ENCODE measurements at places on chromosomes 12 and 14.
A peak's percentile ranks its signal among the peaks of the same experiment; 100 is the strongest.

DNA sequence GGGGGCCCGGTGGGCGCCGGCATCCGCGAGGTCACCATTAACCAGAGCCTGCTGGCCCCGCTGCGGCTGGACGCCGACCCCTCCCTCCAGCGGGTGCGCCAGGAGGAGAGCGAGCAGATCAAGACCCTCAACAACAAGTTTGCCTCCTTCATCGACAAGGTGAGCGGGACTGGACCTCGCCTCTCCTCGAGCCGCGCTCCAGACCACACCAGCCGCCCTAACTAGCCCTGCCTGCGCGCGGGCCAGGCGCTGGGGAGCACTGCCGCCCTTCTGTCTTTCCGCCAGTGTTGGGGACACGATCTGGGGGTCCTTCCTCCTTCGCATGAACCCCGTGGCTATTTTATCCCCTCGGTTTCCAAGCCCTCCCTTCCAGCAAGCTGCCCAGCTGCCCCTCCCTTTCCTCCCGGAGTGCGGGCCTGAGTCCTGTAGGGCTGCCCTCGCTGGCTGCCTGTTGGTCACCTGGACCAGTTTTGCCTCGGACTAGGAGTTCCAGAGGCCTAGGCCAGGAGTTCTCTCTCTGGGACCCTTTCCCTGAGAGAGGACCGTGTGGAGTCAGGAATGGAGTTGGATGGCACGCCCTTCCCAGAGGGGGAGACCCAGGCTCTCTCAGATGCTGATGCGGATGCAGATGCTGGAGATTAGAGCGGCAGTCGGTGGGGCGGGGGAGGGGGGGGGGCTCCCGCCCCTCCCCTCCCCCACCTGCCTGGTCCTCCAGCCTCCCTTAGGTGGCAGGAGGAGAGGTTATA is 592 bp downstream of the KRT7 start:
- no peak for DNase-seq

GRCh38 chr12:72622556-72622955 is 350.4 kb downstream of the TRHDE start:
- DNase-seq: no peak

DNA sequence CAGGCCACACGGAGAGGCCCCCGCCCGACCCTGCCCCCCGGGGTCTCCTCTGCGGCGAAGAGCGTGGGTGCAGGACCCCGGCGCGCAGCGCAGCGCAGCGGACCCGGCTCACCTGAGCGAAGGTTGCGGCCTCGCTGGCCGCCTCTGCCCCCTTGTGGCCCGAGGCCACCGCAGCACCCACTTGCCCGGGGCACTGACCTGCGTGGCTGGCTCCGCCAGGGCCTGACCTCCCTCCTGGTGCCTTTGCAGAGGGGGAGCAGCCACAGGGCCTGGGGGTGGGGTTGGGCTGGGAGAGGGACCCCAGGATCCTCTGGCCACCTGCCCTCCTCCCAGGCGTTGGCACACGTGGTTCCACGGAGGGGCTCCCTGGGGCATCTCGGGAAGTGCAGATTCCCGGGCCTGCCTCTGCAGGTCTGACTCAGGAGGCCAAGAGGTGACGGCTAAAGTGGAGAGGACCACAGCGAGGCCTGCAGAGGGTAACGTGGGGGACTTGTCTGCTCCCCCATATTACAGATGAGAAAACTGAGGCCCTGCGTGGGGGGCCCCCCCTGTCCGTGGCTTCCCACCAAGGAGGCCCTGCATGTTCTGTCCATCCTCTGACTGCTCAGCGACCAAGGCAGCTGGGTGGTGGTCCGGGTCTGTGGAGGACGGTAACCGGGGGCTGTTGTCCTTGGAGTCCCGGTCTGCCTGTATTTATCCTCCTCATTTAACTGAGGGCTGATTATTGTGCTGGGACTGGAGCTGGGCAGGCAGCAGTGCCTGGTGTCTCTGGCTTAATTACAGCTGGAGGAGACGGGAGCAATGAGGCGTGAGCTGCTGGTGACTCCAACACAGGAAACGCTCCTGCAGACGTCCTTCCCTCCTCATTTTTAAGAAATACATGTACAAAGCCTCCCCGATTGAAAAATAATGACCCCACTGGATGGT is 67.9 kb upstream of the BEGAIN start:
- DNase-seq: peak; percentile 12

DNA sequence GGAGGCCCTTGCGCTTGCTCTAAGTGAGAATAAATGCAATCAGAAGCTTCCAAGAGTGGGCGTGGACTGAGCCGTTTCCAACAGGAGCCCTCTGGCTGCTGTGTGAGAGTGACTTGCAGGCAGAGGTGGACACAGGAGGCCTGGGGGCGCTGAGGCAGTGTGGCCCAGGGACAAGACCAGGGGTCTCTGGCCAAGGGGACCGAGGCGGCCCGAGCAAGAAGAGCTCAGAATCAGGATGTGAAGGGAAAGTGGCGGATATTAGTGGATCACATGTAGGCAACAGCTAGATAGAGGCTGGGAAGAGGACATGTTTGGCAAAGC is 8.6 kb downstream of the RIMBP2 start:
- DNase-seq: no peak

GRCh38 chr12:51942501-51943000 is 8.9 kb upstream of the ACVR1B start:
- DNase-seq: no peak

- DNase-seq: peak; percentile 93
These were observed 30.9 kb upstream of the SELPLG start for GRCh38 chr12:108664338-108665258.

DNA sequence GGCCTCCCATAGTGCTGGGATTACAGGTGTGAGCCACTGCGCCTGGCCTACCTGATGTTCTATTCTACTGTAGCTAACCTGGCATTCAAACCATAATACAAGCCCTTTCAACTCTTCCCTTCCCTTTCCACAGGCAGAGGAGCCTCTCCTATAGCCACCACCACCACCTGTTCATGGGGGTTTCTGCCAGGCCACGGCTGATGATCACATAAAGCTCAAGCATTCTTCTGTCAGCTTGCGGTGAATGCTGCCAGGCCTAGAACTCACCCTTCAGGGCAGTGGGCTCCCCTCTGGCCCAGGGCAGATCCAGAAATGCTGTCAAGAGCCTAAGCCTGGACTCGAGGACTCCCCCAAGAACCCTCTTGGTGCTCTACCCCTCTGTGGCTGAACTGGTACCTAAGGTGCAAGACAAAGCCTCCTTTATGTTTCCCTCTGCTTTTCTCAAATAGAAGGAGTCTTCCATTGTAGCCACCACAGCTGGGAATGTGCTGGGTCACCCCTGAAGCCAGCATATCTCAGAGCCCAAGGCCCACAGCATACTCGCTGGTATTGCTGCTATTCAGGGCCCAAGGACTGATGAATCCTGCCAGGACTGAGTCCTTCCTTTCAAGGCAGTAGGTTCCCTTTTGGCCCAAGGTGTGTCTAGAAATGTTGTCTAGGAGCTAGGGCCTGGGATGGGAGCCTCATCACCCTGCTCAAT is 3.4 kb upstream of the DLGAP5 start:
- DNase-seq: no peak

- no peak for DNase-seq
These were observed 22.2 kb downstream of the CCDC63 start for GRCh38 chr12:110869026-110869425.

DNA sequence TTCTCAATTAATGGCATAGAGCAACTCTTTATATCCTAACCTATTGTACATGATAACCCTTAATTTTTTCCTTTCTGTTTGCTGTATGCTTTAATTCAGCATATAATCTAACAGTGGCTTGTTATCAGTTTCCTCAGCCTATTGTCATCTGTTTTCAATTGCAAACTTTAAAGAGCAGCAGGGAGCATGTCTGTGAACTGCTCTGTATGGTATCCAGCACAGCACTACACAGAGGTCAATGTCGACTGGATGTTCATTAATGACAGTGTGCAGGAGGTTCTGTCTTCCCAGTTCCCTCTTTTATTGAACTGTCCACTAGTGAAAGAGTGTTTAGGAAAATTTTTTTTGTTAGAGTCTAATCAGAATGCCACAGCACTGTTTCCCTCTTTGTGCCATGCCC is 609.1 kb downstream of the SOX5 start:
- DNase-seq: no peak

GRCh38 chr12:28535216-28535615 is 345.0 kb downstream of the CCDC91 start:
- no peak for DNase-seq

- DNase-seq: peak; percentile 50
These were observed 301.1 kb downstream of the DUSP6 start for GRCh38 chr12:89051065-89051677.

GRCh38 chr12:69686731-69687130 is 12.4 kb downstream of the BEST3 start:
- DNase-seq: no peak

DNA sequence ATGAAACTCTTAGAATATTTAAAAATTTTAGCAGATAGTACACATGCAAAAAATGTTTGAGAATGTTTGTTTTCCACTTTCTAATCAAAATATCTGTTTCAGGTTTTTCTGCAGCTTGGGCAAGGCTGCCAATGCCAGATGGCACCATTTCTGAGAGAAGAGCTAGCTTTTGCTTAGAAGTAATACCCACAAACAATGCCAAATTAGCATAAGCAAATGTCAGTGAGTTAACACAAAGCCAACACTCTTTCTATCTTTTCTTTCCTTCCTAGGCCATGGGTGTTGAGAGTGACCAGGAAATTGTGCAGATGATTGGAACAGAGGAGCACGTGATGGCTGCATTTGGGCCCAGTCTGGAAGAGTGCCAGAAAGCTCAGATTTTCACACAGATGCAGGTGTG is 35.2 kb downstream of the POLR3B start:
- no peak for DNase-seq

DNA sequence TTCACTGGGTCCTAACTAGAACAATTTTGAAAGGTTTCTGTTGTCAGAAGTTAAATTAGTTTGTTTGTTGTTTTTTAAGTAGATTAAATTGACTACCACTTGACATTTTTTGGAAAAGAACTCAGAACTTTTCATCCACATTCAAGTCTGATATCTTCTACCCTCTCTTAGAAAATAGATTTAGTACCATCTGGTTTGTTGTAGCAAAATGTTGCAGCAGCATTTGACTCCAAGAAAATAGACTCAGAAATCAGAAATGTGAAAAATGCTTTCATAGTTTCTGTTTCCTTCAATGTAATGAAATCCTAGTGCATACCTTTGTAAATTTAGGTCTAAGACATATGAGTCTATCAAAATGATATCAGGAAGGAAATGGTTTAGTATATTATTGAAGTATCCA is 256.3 kb upstream of the CLEC14A start:
- DNase-seq: no peak

- DNase-seq: no peak
These were observed 1.1 kb upstream of the MYH7 start for GRCh38 chr14:23436327-23437132.

DNA sequence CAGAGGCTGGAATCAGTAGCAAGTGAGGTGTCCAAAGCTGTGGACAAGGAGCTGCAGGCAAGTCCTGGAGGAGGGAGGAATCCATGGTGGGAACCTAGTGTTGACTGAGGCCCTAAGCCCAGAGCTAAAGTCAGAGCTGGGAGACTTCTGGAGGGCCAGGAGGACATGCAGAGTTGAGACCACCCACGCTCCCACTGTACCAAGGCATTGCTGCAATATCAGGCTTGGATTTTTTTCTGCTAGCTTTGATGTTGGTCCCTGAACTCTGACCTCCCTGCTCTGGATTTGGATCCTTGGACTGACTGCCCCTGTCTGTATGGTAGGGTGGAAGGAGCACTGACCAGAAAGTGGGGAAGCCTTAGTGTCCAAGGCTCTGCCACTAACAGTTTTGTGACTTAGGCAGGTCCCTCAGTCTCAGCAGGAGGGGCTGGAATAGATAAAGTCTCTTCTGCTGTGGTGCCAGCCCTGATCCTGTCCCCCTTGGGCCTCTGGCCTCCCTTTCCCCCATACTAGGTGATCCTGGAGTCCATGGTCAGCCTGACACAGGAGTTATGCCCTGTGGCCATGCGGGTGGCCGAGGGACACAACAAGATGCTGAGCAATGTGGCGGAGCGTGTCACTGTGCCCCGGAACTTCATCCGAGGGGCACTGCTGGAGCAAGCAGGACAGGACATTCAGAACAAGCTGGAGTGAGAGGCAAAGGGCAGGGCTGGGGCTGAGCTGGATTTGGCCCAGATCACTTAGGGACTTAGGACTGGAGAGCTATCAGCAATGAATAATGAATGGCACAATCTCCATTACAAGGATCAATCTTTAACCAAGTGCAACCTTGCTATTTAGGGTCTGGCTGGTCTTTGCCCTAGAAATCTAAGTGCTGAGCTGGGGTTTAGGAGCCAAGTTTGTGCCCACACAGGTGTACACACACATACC is 9.4 kb downstream of the CARMIL3 start:
- no peak for DNase-seq

- no peak for DNase-seq
These were observed 197.0 kb downstream of the PHLDA1 start for GRCh38 chr12:75834591-75834990.

DNA sequence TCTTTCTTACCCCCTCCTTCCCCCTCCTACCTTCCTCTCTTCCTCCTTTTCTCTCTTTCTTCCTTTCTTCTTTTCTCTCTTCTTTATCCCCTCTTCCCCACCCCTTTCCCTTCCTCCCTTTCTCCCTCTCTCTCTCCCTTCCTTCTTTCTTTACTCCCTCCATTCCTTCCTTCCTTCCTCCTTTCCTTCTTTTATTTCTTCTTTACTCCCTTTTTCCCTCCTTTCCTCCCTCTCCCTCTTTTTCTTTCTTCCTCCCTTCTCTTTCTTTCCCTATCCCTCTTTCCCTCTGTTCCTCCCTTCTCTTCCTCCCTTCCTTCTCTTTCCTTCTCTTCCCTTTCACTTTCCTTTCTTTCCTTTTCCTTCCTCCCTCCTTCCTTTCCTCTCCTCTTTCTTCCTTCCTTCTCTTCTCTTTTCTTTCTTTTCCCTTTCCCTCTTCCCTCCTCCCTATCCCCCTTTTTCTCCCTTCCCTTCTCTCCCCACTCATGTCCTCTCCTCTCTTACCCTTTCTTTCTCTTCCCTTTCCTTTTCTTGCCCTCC is 302.3 kb upstream of the TBX3 start:
- DNase-seq: no peak

DNA sequence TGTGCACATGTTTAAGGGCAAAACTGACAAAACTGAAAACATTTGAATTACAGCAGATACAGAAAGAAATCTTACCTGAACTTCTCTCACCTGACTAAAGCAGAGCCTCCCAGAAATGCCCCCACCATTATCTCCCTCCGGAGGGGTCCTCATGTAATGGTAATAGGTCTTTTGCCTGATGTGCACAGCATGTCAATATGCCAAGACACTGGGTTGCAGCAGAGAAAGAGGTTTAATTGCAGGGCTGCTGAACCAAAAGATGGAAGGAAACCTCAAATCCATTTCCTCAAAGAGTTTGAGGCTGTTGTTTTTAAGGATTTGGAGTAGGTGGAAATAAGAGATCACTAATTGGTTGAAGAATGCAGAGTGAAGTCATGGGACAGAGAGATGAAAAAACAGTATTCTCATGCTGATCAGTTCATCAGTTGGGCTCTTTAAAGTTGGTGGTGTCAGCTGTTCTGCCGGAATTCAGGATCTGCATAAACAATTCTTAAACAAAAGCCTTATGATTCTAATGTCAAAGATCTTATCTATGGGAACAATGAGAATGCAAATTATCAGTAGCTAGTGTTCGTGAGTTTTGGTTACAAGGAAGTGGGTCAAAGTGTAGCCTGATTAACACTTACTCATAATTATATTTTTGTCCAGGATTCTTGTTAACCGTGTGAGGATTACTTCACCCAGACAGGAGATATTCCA is 18.2 kb downstream of the ANG start:
- no peak for DNase-seq

GRCh38 chr12:51171884-51172514 is 936 bp downstream of the TFCP2 start:
- DNase-seq: no peak

- no peak for DNase-seq
These were observed 12.0 kb downstream of the DIO3 start for GRCh38 chr14:101573289-101573688.

- no peak for DNase-seq
These were observed 301.6 kb downstream of the PCNX1 start for GRCh38 chr14:71208702-71209357.

- no peak for DNase-seq
These were observed 34.9 kb upstream of the GALNT8 start for GRCh38 chr12:4685317-4685716.
